Activated gamma-delta T cell treated with anti-CD3 and anti-CD28 coated beads, Interleukin-2, amount 50 U/mL, for 16 hours (primary cell): ENCODE measurements at places on chromosomes 1 and 21.

- no peak for DNase-seq
Measured at GRCh38 chr1:35431173-35431599, 126.0 kb downstream of the KIAA0319L start.

DNA sequence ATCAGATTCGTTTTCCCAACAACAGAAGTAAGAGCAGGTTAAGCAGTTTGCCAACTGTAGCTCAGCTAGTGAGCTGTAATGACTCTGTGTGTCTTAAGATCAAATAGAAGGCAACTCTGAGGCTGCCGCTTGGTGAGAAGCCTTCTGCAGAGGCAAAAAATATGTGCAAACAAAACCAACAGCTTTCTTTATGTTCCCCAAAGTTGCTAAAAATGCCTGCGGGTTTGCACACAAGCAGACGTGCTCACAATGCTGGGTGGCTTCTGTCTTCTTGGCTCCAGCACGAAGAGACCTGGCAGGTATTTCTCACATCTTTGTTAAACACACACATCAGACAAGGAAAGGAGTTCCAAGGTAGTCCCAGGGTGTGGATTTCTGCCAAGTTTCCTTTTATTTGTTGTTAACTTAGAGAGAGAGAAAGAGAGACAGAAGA, 158.9 kb upstream of the JUN start:
- no peak for DNase-seq

GRCh38 chr1:83520797-83521196, 478.1 kb downstream of the TTLL7 start:
- DNase-seq, result no peak

DNA sequence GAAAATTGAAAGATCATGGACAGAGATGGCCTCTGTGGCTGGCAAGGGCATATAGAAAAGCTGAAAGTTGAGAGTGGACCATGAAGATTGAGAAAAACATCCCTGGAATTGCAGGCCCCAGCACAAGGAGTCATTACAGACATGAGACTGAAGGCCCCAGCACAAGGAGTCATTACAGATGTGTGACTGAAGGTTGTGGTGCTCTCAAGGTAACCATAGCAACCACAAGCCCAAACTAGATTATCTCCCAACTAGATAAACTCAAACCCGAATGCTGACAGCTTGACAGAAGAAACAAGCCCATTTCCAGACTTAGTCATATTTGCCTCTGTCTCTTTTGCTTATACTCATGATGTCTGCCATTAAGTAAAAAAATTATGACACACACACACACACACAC, 1252.1 kb upstream of the ADGRL4 start:
- DNase-seq, result no peak

DNA sequence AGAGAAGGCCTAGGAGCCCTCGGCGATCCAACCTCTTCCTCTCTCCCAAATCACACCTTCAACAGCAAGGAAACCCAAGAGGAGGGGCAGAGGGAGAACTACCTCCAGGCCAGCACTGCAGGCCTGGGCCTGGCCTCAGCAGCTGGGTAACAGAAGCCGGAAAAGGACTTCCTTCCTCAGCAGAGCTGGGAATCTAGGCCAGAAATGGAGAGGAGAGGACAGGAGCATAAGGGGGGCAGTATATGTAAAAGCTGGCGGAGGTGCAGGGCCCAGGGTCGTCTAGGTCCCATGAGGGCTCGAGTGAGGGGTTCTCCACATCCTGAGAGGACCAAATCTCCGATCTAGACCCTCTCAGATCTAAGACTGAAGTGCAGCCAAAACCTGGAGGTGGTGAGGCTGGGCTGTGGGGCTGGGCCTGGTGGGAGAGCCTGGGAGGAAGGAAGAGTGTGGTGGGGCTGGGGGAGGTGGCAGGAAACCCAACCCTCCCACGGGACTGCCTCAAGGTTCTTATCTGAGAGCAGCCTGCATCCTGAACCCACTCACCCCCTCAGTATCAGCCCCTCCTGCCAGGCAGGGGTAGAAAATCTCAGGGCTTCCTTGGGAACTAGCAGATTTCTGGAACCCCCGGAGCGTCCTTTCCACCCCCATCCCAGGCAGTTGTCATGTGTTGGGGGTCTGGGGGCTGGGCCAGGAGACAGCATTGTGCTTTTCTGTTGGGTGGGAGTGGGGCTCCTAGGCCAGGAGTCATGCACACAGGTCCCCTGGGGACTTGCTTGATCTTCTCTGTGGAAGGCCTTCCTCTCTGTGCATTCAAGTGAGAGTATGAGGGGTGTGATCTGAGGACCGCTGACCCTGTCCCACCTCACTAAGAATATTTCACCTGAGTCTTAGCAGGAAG, 33.0 kb downstream of the PIK3C2B start:
- peak; percentile 20 for DNase-seq

GRCh38 chr1:166113630-166114029, 53.2 kb downstream of the FAM78B start:
- no peak for DNase-seq

- no peak for DNase-seq
Measured at GRCh38 chr1:68782890-68783289, 286.0 kb upstream of the DEPDC1 start.

DNA sequence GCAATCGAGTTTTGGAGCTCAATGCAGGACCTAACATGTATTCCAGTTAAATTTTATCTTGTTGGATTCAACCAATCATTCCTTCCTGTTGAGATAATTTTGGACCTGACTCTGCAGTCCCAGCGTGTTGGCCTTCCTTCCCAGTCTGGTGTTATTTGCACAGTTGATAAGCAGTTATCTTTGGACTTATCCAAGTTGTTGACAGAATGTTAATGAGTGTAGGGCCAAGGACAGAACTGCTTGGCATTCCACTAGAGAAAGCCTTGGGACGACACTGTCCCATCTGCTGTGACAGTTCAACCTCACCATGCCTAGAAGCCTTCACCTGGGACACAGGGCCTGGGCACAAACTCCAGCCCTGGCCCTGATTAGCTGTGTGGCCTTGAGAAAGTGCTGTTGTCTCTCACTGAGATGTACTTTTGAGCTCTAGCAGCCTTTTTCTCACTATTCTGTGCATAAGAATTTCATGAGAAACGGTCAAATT, 104.1 kb upstream of the SLC25A33 start:
- DNase-seq, result no peak

DNA sequence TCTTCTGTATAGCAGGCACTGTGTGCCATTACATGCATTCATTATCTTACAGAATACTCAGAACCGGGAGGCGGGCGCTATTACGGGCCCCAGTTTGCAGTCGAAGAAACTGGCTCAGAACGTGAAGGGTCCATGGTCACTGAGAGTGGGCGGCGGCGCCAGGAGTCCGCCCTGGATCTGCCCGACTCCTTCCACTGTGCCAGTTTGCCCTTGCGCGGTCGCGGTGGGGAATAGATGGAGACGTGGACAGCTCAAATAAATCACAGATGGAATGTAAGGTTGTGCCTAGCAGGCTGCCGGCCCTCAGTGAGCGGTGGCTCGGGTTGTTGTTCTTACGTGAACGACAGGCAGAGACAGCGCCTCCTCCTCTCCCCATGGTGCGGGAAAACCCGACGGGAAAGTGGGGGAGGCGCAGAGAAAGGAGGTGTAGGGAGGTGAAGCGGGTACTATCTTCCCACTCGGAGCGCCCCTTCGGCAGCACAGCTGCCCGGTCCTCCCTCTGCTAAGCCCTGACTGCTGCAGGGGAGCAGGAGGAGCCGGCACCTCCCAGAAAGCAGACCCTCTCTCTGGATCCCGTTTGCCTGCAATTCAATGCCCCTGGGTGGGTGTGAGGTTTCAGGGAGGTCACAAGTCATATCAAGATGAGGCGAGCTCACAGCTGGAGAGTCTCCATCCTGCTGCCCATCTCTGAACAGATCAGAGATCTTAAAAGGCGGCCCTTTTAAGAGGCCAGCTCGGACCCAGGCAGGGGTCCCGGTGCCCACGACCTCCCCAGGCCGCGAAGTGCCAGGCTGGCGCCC, 1.1 kb downstream of the COL9A2 start:
- no peak for DNase-seq

DNA sequence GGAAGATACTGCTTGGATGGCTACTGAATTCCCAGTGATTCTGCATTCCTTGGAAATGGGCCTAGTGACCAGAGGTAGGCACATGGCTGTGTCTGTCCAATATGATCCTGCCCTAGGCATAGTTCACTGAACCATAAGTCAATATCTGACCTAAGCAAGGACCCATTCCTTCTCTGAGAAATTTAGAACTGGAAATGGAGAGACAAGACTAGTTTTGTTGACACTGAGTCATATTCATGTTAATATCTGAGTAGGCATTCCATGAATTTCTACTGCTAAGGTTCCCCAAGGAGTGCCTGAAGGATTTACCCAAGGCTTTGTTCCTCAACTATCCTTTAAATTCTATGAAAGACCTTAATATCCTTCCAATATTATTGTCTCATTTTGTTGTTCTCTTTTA, 329.8 kb upstream of the BEND5 start:
- DNase-seq, result no peak

- DNase-seq, result no peak
Measured at GRCh38 chr1:235843461-235843961, 23.2 kb downstream of the LYST start.

DNA sequence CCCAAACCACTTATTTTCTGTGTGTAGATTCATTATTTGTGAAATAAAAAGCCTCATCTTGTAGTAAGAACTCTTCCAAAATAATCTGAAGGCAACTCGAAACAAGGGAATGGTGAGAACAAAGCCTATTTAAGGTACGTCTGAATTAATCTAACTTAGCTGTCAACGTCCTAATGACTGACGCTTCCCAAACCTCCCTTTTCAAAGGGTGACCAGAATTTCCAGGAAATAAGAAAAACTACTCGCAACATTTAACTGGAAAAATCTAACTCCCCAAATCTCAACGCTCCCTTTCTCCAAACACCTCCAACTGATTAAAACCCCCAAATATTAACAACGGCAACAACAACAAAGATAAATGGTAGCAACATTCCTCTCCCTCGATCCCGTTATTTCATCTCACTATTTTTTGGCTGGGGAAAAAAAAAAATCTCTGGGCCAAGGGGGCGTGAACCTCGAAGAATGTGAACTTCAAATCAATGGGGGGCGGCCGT, 693 bp downstream of the SRSF10 start:
- DNase-seq, result no peak

GRCh38 chr21:33388188-33388587, 15.0 kb upstream of the IFNGR2 start:
- no peak for DNase-seq
